Esophagus squamous epithelium (tissue), 5 donors: ENCODE measurements at places on chromosomes 4 and X.
A peak's percentile ranks its signal among the peaks of the same experiment; 100 is the strongest.

- DNase-seq = no peak
Measured at GRCh38 chrX:132169554-132169953, 41.7 kb upstream of the FRMD7 start.

- DNase-seq = no peak
Measured at GRCh38 chr4:36174570-36174969, 69.7 kb downstream of the ARAP2 start.

GRCh38 chr4:85531560-85532341 is 56.8 kb downstream of the ARHGAP24 start:
- no peak for DNase-seq

GRCh38 chrX:12892716-12893115 is 13.7 kb upstream of the TLR8 start:
- DNase-seq = no peak

- no peak for DNase-seq
Measured at GRCh38 chr4:94068753-94069719, 138.6 kb upstream of the SMARCAD1 start.

DNA sequence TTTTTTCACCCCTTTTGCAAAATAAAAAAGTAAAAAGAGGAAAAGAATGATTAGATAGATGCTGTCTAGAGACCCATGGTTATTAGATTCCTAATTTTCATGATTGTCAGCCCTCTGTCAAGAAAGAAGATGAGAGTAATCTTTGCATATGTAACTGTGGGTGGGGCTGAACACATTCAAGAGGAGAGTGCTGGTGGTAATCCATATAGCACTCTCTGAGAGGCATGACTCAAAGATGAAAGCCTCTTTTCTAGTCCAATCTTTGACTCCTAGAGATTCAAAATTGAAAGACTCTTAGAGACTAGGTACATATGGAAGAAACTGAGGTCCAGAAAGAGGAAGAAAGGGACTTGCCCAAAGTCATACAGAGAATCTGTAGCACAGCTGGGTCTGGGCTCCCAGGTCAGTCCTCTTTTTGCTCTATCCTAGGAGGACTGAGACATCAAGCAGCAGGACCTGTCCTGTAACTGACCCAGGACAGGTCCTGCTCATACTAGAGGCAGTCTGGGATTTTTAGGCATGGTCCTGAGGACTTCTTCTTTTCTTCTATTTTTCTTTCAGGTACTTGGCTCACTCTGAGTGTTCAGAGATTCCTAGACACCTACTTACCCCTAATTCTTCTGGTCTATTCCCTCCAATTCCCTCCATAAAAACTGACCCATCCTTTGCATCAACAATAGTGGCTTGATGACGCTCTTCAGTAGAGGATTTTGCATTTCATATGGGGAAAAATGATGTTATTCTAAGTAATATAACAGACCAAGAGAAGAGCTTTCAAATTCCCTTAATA is 23.8 kb downstream of the VSIG4 start:
- DNase-seq = no peak

DNA sequence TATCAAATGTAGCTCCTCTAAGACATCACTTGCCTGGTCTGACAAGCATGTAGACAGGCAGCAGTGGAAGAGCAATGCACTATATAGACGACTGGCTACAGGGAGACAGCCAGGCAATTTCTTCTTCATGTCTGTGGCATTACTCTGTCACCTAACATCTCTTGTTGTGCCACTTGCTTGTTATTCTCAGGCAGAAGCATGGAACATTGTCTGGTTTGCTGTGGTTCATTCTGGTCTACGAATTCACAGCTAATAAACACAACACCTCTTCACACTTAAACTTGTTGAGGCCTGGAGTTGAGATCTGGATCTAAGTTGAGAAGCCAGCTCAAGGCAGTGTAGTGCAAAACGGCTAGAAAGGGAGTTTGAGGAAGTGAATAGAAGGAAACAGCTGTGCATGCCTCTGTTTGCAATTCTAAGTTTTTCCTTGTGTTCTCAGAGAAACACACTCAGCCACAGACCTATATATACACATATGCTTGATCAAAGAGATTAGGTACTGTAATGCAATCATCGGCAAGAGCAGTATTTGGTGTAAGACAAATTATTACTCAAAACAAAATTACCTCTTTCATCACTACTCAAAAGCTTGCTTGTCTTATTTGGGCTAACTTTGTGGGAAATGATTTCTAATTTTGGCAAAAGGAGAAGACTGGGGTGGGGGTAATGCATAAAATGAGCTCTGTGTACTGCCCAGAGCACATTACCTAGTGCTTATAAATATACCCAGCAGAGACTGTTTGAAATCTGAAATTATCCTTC is 243.8 kb downstream of the PPP3CA start:
- no peak for DNase-seq

GRCh38 chr4:141120036-141120593 is 13.2 kb downstream of the RNF150 start:
- no peak for DNase-seq

DNA sequence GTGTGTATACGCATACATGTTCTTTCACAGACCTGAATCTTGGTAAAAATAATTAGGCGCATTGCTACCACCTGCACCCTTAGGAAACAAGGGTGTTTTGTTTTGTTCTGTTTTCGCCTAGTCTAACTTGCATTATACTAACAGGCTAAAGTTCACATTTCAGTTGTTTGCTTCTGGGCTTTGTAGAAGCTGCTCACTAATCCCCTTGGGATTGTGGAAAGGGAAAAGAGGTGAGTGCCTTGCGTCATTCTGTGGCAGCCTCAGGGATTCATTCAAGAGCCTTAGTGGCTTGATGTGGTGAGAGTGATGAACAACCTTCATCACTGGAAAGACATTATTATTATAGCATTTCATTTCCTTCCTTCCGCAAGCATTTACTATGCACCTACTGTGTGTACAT is 331.1 kb downstream of the ADGRL3 start:
- DNase-seq = no peak

DNA sequence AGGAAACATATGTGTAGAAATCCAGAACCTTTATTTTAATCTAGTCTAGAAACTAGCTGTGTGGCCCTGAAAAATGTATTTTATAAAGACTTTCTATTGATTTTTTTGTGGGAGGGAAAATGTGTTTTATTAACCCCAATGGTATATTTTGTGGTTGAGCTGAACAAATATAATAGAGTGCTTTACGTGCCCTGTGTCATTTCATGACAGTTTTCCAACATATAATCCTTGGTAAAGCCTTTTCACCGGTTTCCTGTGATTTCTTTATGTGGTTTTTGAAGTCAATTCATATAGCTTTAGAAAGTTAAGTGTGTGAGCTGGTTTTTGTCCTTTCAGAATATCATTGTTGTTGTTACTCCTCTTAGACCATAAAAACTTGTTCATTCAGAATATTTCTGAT is 375.7 kb downstream of the ADGRL3 start:
- DNase-seq = no peak

DNA sequence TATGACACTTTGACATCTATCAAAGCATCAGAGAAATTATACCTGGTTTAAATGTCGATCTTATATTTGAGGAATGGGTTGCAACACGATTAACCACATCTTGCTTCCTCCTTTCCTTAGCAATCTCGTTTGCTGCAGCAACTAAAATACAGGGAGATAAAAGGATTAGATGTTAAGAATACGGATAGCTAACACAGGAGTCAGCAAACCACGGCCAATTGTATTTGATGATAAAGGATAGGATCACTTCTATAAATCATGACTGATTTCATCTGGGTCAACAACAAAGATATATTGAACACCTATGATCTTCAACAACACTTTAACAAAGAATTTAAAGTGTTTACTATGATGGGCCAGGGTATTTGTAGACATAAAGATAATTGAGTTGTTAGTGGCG is 5.0 kb downstream of the MAP7D3 start:
- DNase-seq = no peak

- DNase-seq = no peak
Measured at GRCh38 chrX:16022580-16023200, 100.7 kb upstream of the GRPR start.

DNA sequence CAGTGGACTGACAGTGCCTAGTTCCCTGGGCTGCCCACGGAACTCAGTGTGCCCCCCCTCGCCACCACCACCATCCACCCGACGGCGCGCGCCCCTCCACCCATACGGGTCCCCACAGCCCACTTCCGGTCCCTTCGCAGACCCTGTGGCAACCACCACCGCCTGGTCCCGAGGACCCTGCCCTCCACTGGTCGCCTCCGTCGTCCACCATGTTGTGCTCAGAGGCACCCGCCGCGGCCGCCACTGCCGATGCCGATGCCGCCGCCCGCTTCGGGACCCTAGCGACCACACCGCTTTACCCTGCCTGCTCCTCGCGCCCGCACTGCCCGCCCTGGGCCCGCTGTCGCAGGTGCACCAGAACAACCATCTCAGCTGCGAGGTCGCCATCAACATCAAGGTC is 66.5 kb upstream of the LANCL3 start:
- no peak for DNase-seq

DNA sequence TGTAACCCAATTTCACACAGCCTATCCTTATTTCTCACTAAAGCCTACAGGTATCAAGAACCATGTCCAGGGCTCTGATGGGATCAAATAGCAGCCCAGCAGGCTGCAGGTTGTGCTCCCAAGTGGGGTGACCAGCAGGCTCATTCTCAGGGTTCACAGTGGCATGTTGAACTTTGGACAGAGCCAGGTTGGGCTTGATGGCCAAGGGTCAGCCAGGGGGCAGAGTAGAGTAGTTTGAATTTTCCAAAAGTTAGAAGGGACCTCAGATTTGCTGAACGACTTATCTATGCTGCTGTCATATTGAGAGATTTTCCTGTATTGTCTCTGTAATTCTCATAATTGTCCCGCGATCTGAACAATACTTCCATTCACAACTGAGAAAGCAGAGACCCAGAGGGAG is 310.8 kb upstream of the BOD1L1 start:
- no peak for DNase-seq

- no peak for DNase-seq
Measured at GRCh38 chr4:89906777-89907521, 12.3 kb downstream of the MMRN1 start.

- DNase-seq = no peak
Measured at GRCh38 chrX:27966492-27966891, 14.8 kb downstream of the DCAF8L1 start.

GRCh38 chr4:1598206-1599025 is 85.7 kb downstream of the FAM53A start:
- no peak for DNase-seq

GRCh38 chrX:24526616-24527015 is 61.5 kb downstream of the PDK3 start:
- no peak for DNase-seq

- DNase-seq = no peak
Measured at GRCh38 chrX:133495464-133496391, 80.4 kb upstream of the GPC4 start.

DNA sequence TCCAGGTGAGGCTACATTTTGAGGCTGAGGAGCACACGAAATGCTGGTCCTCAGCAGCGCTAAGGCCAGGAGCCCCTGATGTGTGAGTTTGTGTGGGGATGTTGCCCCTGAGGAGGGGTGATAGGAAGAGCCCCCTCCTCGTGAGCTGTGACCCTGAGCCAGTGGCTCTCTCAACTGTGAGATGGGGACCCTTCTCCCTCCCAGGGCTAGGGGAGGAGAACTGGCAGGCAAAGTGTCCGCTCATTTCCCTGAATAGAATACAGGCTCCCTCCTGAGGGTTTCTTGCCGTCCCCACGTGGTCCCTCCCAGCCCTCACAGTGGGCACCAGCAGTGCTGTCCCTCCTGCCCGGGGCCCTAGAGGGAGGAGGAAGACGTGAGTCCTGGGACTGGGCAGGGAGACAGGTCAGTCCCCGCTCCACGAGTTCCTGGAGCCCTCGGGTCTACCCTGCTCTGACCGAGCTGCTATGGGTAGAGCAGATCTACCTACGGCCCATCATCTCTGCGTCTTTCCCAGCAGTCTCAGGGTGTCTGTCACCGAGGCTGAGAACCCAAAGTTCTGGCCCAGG is 21.0 kb upstream of the TBC1D14 start:
- no peak for DNase-seq

DNA sequence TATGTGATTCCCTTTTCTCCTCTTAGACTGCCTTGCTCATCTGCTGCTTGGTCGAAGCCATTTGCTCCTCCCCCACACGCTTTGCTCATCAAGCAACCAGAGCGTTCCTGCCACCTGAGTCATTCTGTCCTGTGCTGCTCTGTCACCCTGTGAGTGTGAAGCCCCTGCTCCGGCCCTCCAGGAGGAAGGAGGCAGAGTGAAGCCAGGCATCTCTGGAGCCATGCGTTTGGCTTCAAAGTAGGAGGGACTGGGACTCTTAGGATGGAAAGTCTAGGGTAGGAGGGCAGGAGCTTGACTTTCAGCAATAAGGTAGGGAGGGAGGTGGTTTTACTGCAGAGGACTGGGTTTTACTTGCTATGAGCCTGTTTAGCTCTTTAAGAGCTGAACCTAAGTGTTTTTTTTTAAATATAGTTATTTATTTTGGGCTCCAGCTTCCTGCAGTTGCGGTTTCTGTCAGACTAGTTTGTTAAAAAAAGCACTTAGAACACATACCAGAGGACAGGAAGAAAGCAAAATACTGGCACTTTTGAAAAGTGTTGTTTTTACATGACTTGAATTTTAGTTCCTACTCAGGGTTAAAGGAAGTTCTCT is 63.6 kb downstream of the SPINK2 start:
- peak; percentile 5 for DNase-seq

DNA sequence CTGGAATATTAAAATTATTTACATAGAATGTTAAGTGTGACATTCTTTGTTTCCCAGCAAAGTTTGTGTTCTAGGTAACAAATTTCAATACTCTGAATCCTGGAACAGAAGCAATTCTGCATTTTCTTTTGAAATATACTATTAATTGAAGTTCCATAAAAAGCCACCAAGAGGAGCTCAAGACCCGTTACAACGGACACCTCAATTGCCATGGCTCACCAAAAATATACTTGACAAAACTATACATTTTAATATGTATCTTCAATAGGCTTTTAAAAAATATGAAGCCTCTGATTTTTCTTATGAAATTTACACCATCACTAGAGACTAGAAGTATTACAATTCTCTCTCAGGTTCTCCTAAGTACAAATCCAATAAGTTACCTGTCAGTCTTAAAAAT is 111.4 kb downstream of the NYX start:
- DNase-seq = no peak

DNA sequence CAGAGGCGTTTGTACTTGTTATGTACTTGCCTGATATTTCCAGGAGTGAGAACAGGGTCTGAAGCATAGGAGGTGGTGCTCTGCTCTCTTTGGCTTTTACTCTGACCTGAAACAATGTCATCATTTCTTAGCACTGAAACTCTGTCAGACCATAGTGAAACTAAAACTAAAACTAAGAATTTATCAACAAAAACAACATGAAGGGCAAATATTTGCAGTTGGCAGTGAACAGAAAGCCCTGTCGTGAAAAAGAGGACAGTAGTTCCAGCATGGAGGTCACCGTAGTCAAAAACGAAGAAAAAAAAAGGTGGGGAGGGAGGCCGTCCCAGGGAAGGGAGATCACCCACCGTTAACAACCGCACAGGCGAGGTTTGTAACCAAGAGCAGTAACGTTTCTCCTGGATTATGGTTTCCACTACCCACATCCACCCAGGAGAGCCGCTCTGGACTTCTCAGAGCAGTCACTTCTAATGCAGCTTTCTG is 97.5 kb downstream of the ANK2 start:
- DNase-seq = no peak

DNA sequence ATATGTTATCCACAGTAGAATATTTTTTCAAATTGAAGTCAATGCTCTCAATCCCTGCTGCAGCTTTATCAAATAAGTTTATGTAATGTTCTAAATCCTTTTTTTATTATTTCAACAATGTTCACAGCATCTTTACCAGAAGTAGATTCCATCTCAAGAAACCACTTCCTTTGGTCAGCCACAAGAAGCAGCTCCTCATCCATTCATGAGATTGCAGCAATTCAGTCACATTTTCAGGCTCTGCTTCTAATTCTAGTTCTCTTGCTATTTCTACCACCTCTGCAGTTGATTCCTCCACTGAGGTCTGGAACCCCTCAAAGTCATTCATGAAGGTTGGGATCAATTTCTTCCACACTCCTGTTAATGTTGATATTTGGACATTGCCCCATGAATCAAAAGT is 2301.3 kb upstream of the TENM3 start:
- DNase-seq = no peak
